ENCODE measurements at places on chromosomes 16 and 17.
A peak's percentile ranks its signal among the peaks of the same experiment; 100 is the strongest.

GRCh38 chr16:85718153-85718477 is 29.4 kb upstream of the GINS2 start:
- H3K27me3 ChIP-seq: no peaks in the 10 kb centered on the region
- no peaks in the 10 kb centered on the region for H3K4me1 ChIP-seq
- H3K4me3 ChIP-seq: no peak overlapping the region
- no peak overlapping the region for H3K27ac ChIP-seq

DNA sequence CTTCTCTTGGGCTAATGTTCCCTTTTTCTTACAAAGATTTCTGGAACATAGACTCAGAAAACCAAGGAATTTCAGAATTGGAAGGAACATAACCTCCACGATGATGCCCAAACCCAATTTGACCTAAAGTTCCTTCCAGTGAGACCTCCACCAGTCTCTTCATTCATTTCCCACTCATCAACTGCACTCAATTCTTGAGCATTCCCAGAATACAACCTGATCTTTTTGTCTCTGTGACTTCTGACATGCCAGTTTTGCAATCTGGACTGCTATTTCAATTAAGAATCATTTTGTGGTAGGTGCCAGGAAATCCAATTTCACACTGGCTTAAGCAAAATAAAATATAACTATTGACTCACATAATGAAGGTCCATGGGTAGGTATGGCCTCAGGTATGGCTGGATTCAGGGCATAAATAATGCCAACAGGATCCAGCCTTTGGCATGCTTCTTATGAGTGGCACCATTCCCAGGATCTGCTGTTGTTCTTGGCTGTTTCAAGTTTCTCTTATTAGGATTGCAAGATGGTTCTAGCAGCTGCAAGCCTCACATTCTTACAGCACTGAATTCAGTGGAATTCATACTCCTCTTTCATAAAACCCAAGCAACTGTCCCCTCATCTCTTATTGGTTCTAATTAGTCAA is 184.3 kb downstream of the HS3ST4 start:
- H3K27me3 ChIP-seq: no peaks in the 10 kb centered on the region
- H3K4me1 ChIP-seq: no peaks in the 10 kb centered on the region
- no peaks in the 10 kb centered on the region for H3K36me3 ChIP-seq
- no peak overlapping the region for H3K27ac ChIP-seq
- DNase-seq: no peak

DNA sequence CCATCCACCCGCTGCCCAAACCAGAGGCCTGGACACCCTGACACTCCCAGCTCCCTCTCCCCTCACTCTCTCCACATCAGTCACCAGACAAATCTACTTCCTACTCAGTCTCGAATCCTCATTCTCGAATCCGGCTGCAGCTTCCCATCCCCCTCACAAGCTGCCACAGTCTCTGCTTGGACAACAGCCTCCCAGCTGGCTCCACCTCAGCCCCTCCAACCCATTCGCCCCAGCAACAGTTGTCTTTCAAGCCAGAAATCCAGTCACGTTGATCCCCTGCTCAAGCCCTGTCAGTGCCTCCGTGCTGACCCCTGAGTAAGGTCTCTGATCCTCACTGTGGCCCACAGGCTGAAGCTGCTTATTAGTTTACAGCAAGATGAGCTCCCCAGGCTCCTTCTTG is 44.2 kb upstream of the MTSS2 start:
- H3K27ac ChIP-seq: no peak overlapping the region
- no peak overlapping the region for H3K4me3 ChIP-seq
- H3K4me1 ChIP-seq: no peaks in the 10 kb centered on the region

- H3K36me3 ChIP-seq: no peaks in the 10 kb centered on the region
- H3K4me3 ChIP-seq: no peak overlapping the region
- H3K4me1 ChIP-seq: no peaks in the 10 kb centered on the region
- no peak overlapping the region for H3K27ac ChIP-seq
Measured at GRCh38 chr17:73657473-73658116, 13.3 kb upstream of the SDK2 start.

- no peak overlapping the region for H3K27ac ChIP-seq
- DNase-seq: peak; percentile 83
- H3K36me3 ChIP-seq: no peaks in the 10 kb centered on the region
- no peak overlapping the region for H3K4me3 ChIP-seq
Measured at GRCh38 chr16:80924372-80924978, 82.2 kb downstream of the CMC2 start.

- H3K36me3 ChIP-seq: no peaks in the 10 kb centered on the region
- no peak overlapping the region for H3K27ac ChIP-seq
- no peak for DNase-seq
- H3K4me1 ChIP-seq: peaks cover 5% of the 10 kb centered on the region
- no peaks in the 10 kb centered on the region for H3K27me3 ChIP-seq
Measured at GRCh38 chr17:81491181-81491581, 21.4 kb downstream of the ACTG1 start.

DNA sequence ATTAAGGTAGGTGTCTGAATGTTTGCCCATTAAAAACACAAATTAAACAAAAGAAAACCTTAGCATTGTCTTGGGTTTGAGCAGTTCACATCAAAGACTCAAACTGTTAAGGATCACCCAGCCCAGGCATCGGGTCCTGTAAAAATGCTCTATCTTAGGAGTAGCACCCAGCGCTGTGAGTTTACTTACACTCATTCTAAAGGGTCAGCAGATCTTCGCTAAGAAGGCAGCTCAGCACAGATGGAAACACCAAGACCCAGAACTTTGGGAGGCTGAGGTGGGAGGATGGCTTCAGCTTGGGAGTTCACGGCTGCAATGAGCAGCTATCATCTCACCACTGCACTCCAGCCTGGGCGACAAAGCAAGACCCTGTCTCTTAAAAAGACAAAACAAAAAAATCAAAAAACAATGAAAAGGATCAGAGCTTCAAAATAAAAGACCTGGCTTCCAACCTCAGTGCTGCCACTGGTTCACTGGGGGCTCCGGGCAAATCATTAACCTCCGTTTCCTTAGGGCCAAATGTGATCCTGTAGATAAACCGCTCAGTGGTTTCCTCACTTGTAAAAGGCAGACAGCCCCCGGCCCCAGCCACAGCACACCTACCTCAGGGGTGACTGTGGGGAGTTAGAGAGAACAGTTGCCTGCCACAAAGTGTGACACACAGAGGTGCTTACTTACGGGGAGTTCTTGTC is 11.1 kb downstream of the COG1 start:
- H3K4me1 ChIP-seq: no peaks in the 10 kb centered on the region
- no peaks in the 10 kb centered on the region for H3K27me3 ChIP-seq
- H3K27ac ChIP-seq: no peak overlapping the region
- H3K4me3 ChIP-seq: no peak overlapping the region
- no peak for DNase-seq

DNA sequence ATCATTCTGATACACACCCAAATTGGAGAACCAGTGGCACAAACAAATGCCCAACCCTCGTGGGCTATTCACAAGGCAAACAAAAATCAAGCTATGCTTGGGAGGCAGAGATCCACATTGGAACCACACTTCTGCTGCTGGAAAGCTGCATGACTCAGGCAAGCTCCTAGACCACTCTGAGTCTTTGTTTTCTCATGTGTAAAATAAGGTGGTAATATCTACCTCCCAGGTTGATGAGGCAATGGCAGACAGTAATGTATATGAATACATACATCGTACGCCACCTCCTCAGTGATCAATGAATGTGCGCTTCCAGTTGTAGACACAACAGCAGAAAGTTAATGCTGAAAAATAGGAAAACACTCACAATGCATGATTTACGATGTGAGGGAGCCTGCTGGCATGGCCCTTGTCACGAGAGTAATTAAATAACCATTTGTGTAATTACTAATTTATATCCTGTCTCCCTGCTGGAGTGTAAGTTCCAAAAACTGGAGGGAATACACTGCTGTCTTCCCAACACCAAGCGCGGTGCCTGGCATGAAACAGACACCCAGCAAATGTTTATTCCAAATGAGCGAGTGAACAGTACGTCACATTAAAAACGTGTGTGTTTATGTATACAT is 69.9 kb upstream of the HSBP1 start:
- no peak overlapping the region for H3K27ac ChIP-seq
- no peaks in the 10 kb centered on the region for H3K4me1 ChIP-seq

DNA sequence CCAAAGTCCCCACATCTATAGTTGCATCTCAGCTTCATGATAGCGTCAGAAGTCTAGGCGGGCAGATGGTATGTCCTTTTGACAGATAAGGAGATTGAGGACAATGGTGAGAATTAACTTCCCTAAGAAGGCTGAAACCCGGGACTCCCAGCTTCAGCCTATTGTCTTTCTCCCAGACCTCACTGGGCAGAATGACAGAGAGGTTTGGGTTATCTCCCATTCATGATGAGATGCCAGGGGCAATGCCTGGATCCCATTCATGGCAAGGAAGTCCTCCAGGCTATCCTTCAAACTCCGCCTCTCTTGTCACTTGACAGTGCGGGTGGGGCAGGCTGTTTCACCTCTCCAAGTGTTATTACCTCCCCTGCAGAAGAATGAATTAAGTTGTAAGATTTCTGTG is 100.3 kb downstream of the IRX5 start:
- no peaks in the 10 kb centered on the region for H3K4me1 ChIP-seq
- H3K27me3 ChIP-seq: no peaks in the 10 kb centered on the region
- H3K36me3 ChIP-seq: no peaks in the 10 kb centered on the region
- DNase-seq: no peak

- H3K27me3 ChIP-seq: no peaks in the 10 kb centered on the region
- no peaks in the 10 kb centered on the region for H3K36me3 ChIP-seq
- no peak overlapping the region for H3K27ac ChIP-seq
- DNase-seq: no peak
- no peak overlapping the region for H3K4me3 ChIP-seq
- peaks cover 12% of the 10 kb centered on the region for H3K4me1 ChIP-seq
Measured at GRCh38 chr16:75754141-75754540, 27.9 kb upstream of the CPHXL start.

- H3K27ac ChIP-seq: no peak overlapping the region
- H3K27me3 ChIP-seq: no peaks in the 10 kb centered on the region
- H3K36me3 ChIP-seq: no peaks in the 10 kb centered on the region
- H3K4me1 ChIP-seq: no peaks in the 10 kb centered on the region
- no peak overlapping the region for H3K4me3 ChIP-seq
Measured at GRCh38 chr16:86664522-86665318, 86.4 kb downstream of the FOXL1 start.

GRCh38 chr17:76499267-76499667 is 2.0 kb downstream of the RHBDF2 start:
- H3K4me1 ChIP-seq: peaks cover 24% of the 10 kb centered on the region
- H3K27ac ChIP-seq: no peak overlapping the region
- DNase-seq: no peak
- no peaks in the 10 kb centered on the region for H3K36me3 ChIP-seq
- H3K27me3 ChIP-seq: no peaks in the 10 kb centered on the region

- no peak overlapping the region for H3K27ac ChIP-seq
- peaks cover 8% of the 10 kb centered on the region for H3K4me1 ChIP-seq
- 0 out of 2 replicates have a peak, but pooled peaks cover 5% of the 10 kb centered on the region for H3K36me3 ChIP-seq
- H3K27me3 ChIP-seq: no peaks in the 10 kb centered on the region
- DNase-seq: no peak
- H3K4me3 ChIP-seq: no peak overlapping the region
Measured at GRCh38 chr16:28943281-28943680, 7.5 kb upstream of the NFATC2IP start.

- H3K4me3 ChIP-seq: no peak overlapping the region
- no peaks in the 10 kb centered on the region for H3K4me1 ChIP-seq
- no peaks in the 10 kb centered on the region for H3K36me3 ChIP-seq
- no peak for DNase-seq
- no peak overlapping the region for H3K27ac ChIP-seq
Measured at GRCh38 chr16:84942786-84943185, 68.5 kb downstream of the ZDHHC7 start.

DNA sequence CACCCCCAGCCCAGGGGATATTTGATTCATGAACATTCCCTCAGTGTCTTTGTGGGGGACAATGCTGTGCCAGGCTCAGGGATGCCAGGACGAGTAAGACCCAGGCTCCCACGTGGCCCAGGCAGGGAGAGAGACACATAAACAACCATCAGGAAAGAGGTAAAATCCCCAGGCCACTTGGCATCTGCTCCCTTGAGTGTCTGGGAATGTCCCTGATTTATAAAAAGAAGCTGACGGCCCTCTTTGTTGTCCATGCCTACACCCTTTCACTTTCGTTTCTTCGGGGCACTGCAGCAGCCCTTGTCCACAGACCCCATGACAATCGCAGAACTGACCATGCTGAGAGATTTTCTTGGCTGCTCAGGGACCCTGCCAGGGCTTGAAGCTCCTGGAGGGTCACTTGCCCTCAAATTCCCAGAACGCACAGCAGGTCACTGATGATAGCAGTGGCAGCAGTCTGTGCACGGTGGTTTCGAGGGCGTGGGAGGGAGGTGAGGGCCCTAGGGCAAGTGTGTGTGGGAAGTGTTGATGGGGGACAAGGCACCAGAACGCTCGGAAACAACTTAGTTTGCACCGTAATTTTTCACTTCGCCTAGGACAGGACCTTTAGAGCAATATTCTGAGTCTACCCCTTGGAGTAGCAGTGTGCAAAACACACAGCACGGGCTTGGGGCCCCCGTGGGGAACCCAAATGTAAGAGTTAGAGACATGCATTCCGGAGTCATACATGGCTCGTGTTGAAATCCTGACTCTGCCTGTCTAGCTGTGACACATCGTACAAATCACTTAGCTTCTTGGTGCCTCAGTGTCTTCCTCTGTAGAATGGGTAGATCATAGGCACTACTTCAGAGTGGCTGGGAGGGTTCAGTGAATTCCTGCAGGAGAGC is 4.7 kb downstream of the NOD2 start:
- H3K4me3 ChIP-seq: peak overlapping the region; percentile 59
- H3K27ac ChIP-seq: no peak overlapping the region
- DNase-seq: no peak
- H3K4me1 ChIP-seq: peaks cover 3% of the 10 kb centered on the region
- no peaks in the 10 kb centered on the region for H3K36me3 ChIP-seq
- H3K27me3 ChIP-seq: no peaks in the 10 kb centered on the region

DNA sequence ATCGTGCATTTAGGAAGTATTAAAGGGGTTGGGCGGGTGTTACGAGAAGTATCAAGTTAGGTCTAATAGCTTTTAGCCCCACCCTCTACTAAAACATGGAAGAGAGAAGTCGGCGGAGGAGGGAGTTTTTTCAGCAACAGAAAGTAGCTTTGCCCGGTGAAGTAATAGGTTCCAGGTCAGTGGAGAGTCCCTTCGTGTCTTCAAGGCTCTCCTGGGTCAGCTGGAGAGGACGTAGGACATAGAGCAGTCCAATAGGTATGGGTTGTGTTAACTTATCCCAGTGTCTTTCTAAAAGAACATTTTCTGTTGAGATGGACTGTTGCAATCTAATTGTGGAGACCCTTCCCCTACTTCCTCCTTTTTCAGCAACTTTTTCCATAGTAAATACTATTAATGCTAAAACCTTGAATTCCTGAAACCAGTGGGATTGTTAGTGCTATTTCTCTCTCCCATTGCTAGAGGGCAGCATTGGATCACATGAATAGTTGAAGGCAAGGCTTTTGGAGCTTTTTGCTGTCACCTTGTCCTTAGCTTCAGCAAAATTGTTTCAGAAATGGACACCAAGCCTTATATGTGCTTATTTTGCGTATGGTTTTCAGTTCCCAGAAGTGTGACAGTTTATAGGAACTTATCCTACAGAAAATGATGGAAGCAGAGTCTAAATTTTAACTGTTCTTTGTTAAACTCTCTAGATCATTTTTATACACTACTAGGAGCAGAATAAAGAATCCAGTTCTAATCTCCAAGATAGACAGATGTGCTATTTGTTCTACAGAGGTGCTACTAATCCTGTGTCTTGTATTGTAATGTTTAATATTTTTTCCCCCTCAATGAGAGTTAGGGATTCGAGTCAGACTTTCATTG is 38.4 kb downstream of the UTP18 start:
- H3K4me3 ChIP-seq: no peak overlapping the region
- no peak overlapping the region for H3K27ac ChIP-seq
- no peaks in the 10 kb centered on the region for H3K4me1 ChIP-seq
- no peaks in the 10 kb centered on the region for H3K27me3 ChIP-seq
- peak; percentile 64 for DNase-seq

- no peaks in the 10 kb centered on the region for H3K36me3 ChIP-seq
- no peak overlapping the region for H3K4me3 ChIP-seq
- H3K27ac ChIP-seq: no peak overlapping the region
- H3K4me1 ChIP-seq: no peaks in the 10 kb centered on the region
Measured at GRCh38 chr16:72202014-72202413, 30.1 kb upstream of the PMFBP1 start.

Measured in Karpas-422 (cell line).